ENCODE measurements at places on chromosomes 3 and 15. TPM values are rescaled to one million over a fixed set of nuclear protein-coding genes. Genes with fewer than 3 reads are reported as not detected.

The NT5DC2 gene
- 18.0 TPM for total RNA-seq

- no peak for DNase-seq
Measured at GRCh38 chr3:71582036-71582611, 1.4 kb downstream of the FOXP1 start.

- no peak for DNase-seq
Measured at GRCh38 chr15:81360491-81360890, 13.5 kb downstream of the TMC3 start.

DNA sequence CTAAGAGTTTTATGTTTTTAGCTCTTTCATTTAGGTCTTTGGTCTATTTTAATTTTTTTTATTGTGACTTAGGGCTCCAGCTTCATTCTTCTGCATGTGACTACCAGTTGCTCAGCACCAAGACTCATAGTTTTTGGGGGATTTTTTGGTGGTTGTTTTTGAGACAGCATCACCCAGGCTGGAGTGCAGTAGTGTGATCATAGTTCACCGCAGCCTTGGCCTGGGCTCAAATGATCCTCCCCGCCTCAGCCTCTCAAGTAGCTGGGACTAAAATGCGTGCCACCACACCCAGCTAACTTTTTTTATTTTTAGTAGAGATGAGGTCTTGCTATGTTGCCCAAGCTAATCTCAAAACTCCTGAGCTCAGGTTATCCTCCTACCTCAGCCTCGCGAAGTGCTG lies 19.4 kb downstream of the CDV3 start:
- DNase-seq, result no peak

All from fibroblast of lung (primary cell).